Naive thymus-derived CD8-positive, alpha-beta T cell (primary cell): ENCODE measurements at places on chromosomes 16 and 17.

GRCh38 chr16:72961115-72961832 is 86.7 kb downstream of the ZFHX3 start:
- no peak for DNase-seq

DNA sequence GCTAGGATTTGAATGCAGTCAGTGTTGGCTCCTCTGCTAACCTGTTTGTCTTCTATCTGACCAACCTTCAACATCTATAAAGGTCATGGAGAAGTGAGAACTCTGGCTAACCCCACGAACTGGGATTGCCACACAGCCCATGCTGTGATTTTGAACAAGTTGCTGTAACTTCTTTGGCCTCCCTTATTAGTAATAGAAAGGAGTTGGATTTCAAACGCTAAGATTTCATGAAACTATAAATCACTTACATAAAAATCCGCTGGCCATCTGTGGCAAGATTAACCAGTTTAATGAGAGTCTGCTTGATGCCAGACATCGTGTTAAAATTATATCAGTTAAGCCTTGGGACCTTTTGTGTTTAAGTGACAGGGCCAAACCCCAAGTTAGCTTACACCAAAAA is 53.4 kb downstream of the HSD17B2 start:
- DNase-seq = no peak

DNA sequence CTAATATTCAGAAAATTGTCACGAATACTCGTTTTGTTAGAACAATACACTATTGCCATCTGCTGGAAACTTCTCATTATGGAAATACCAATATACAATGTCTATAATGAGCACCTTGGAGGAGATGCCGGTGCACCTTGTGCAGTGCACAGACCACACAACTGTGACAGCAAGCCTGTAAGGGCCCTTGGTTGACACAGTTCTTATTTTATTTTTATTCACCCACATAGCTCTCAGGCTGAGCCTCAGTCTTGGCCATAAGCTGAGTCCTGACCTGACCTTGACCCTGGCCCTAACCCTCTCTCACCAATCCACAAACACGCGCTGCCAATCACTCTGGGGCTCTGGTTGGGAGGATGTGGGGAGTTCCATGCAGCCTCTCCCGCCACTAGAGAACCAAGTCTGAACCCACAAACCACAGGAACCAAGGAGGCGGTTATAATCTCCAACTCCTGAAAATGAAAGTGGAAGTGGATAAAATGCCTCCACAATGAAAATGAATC is 7.6 kb downstream of the AIPL1 start:
- no peak for DNase-seq

- no peak for DNase-seq
These were observed 7.1 kb downstream of the XPO6 start for GRCh38 chr16:28204622-28205021.

- DNase-seq = no peak
These were observed 6.4 kb downstream of the CUEDC1 start for GRCh38 chr17:57948555-57949420.
